ENCODE measurements at places on chromosomes 7 and 10.

GRCh38 chr10:30557884-30558283 lies 71.7 kb downstream of the LYZL2 start:
- DNase-seq = no peak

GRCh38 chr10:66852811-66853210 lies 73.0 kb upstream of the LRRTM3 start:
- DNase-seq = no peak

- DNase-seq = no peak
Measured at GRCh38 chr10:8084799-8085198, 30.3 kb downstream of the GATA3 start.

- no peak for DNase-seq
Measured at GRCh38 chr7:127870231-127870907, 160.9 kb downstream of the LRRC4 start.

- no peak for DNase-seq
Measured at GRCh38 chr7:130732980-130733930, 752 bp downstream of the KLF14 start.

GRCh38 chr10:114648368-114648767 lies 9.7 kb downstream of the ABLIM1 start:
- DNase-seq = no peak

- no peak for DNase-seq
Measured at GRCh38 chr7:142793156-142793555, 22.4 kb downstream of the PRSS2 start.

DNA sequence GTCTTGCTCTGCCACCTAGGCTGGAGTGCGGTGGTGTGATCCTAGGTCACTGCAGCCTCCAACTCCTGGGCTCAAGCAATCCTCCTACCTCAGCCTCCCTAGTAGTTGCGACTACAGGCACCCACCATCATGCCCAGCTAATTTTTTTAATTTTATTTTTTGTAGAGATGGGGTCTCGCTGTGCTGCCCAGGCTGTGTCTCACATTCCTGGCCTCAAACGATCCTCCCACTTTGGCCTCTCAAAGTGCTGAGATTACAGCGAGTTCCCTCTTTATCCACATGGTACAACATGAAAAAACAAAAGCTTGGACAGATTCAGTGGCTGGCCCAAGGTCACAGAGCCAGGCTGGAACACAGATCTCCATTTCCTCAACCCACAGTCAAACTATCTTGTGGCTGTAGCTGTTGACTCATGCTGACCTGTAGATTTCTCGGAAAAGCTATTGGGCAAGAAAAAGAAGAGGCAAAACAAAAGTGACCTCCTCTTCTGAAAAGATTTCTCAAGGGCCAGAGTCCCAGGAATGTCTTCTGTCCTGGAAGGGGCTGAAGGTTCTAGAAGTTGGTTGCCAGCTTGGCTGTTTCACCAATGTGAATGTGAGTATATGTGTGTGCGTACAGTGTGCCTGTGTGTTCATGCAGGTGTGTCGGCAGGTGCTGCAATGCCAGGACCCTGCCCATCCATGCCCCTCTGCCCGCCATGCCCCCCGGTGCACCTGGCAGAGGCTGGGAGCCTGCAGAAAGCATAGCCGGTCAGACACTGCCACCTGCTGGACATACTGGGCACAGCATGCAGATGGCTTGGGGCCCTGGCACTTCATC lies 28.4 kb downstream of the TMEM130 start:
- DNase-seq = peak; percentile 33

DNA sequence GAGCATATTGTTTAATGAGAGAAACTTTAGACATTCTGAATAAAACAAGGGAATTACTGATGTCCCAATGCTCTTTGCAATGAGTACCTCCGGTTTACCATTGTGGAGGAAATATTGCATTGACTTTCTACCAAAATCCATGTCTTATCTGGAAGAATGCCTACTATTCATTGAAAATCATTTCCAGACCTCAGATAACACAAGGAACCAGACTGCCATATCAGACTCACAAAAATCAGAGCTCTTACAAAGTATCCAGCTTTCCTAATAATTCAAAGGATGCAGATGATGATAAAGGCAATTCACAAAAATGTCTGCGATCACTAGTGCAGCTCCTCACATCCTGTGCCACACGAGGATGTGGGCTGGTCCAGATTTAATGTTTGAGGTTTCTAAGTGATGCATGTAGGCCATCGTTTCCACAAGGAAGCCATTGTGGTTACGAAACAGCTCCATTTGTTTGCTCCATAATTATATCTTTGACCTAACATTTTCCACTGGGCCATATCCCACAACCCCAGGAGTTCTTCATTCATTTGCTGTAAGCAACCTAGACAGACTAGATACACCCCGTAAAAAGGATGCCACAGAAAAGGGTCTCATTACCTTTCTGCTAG lies 831.1 kb upstream of the C7orf33 start:
- DNase-seq = no peak

- no peak for DNase-seq
Measured at GRCh38 chr10:103542764-103543616, 49.5 kb downstream of the NEURL1 start.

Measured in stimulated activated CD8-positive, alpha-beta memory T cell treated with anti-CD3 and anti-CD28 coated beads, Interleukin-2, amount 100 ng/mL, for 1 hour (primary cell).